Stimulated activated CD4-positive, alpha-beta T cell treated with anti-CD3 and anti-CD28 coated beads, Interleukin-15, amount 100 ng/mL, for 1 hour (primary cell): ENCODE measurements at places on chromosomes 5 and 9.

GRCh38 chr5:82538339-82539034 is 260.3 kb upstream of the RPS23 start:
- DNase-seq: no peak

GRCh38 chr5:11452852-11453251 is 451.4 kb downstream of the CTNND2 start:
- DNase-seq: no peak

DNA sequence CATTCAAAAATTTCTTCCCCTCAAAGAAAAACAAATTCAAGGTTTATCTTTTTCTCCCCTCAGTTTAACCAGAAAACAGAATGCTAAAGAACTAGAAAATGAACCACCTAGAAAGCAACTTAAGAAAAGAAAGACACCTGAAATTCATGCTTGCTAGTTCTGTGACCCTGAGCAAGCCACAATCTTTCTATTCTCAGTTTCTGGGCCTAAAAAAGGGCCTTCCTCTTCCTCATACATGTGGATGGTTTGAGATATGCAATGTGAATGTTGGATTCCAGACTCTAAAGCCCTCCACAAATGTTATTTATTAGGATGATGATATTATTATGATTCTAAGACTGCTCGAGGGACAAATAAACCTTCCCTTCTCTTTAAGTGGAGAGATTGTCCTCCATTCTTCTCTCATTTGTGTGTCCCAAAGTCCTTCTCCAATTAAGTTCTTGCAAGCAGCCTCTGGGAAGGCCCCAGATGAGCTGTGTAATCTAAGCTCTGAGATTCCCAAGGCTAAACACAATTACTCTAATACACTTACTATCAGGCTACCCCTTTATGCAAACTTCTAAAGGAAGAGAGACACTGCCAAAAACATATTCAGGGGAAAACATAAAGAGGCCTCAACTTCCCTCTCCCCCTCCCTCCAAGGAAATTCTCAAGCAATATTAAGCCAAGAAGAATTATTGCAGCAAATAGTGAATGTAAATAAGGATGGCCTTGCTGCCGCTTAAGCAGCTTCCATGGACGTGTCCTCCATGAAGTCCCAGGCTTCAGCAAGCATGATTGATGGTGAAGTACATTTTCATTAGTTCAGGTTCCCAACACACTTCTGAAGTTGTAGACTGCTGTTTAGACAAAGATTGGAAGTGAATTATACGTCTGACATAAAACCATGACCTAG is 80.2 kb downstream of the PRKACG start:
- DNase-seq: no peak

- DNase-seq: no peak
Measured at GRCh38 chr5:32008746-32009145, 165.4 kb downstream of the GOLPH3 start.

DNA sequence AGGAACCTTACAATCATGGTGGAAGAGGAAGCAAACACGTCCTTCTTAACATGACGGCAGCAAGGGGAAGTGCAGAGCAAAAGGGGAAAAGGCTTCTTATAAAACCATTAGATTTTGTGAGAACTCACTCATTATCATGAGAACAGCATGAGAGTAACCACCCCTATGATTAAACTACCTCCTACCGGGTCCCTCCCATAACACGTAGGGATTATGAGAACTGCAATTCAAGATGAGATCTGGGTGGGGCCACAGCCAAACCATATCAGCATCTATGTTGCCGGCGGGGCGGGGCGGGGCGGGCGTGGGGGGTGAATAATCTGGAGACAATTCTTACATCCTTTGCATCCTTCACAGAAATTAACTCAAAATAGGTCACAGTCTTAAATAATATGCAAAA is 58.8 kb upstream of the GFPT2 start:
- DNase-seq: no peak

- DNase-seq: no peak
Measured at GRCh38 chr5:9324348-9325077, 221.4 kb downstream of the SEMA5A start.

- no peak for DNase-seq
Measured at GRCh38 chr9:129781981-129782380, 21.0 kb upstream of the TOR1B start.

GRCh38 chr5:36240779-36241630 is 720 bp downstream of the NADK2 start:
- peak; percentile 12 for DNase-seq

DNA sequence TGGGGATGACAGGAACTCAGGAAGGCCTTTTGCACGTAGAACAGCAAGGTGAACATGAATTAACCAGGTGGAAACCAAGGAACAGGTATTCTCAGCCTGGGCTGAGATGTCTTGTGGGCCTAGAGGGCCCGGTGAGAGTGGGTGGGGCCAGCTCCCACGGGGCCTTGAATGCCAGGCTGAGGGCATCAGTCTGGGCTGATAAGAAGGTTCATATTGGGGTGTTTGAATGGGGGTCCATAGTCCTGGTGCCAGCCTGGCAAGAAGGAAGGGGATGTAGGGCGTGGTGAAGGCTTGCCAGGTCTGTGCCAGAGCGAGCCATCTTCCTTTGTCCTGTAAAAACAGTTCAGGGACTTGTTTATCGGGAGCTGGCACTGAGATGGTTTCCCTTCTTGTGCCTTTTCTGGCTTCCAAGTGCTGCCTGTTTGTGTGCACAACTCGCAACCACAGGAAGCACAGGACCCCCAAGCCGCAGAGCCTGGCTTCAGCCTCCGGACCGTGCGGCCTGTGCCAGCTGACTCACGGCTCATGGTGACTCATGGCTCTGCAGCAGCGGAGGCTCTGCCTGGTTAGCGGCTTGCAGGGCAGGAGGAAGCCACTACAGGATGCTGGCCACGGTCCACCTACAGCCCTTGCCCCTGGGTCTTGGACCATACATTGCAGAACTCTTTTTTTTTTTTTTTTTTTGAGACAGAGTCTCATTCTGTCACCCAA is 2.4 kb downstream of the CARD19 start:
- peak; percentile 44 for DNase-seq

DNA sequence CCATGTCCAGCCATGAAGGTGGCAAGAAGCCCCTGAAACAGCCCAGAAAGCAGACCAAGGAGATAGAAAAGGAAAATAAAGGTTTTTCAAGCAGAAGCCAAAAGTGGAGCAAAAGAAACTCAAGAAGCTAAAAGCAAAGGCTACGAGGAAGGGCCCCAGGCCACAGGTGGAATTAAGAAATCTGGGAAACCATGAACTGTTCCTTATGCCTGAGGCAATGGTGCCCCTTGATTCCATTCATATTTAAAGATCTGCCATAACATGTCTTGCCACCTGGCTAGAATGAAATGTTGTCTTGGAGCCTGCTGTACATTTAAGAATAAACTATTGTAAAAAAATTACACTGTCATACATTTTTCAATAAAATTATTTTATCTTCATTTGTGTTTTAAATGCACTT is 59.5 kb upstream of the TARS1 start:
- DNase-seq: no peak

DNA sequence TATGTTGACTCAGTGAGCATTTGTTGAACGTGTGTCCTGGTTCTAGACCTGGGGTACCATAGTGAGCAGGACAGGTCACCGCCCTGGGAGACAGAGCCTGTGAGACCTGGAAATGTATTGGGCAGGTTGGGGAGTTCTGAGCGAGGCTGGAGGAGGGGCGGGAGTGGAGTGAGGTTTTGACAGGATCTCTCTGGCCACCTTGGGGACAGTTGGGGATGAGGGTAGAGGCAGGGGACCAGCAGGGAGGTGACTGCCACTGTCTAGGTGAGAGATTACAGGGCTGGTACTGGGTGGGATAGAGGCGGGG is 7.4 kb downstream of the WNK2 start:
- no peak for DNase-seq

GRCh38 chr5:89105171-89105695 is 222.2 kb upstream of the MEF2C start:
- DNase-seq: no peak

DNA sequence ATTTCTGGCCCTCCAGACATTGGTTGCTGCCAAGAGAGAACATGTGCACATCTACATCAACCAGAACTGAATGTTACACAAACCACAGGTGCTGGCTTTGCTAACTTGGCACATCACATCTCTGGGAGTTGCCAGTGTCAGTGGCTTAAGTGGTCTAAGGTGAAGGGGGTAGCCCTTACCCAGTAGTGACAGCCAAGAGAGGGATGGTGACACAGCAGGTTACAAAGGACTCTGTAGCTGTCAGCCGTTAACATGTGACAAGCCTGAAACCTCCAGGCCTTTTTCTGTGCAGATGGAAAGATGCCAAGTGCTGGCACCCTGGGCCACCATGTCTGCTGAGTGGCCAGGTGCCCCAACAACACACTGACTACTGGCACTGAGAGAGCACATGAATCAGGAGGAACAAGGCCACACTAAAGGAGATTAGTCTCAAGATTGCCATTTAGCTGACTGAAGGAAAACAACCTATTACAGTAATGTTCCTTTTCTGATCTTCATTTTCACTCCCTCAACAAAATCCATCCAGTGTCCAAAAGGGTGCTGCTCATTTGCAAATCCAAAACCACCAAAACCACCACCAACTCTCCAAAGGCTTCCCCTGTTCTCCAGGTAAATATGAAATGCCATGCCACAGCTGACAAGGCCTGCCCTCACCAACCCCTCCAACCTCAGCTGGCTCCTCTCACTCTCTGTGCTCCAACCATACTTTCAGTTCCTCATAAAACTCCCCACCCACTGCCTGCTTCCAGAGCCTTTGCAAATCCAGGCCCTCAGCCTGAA is 20.2 kb downstream of the SIL1 start:
- no peak for DNase-seq

GRCh38 chr5:32426440-32427151 is 17.9 kb downstream of the ZFR start:
- DNase-seq: no peak

DNA sequence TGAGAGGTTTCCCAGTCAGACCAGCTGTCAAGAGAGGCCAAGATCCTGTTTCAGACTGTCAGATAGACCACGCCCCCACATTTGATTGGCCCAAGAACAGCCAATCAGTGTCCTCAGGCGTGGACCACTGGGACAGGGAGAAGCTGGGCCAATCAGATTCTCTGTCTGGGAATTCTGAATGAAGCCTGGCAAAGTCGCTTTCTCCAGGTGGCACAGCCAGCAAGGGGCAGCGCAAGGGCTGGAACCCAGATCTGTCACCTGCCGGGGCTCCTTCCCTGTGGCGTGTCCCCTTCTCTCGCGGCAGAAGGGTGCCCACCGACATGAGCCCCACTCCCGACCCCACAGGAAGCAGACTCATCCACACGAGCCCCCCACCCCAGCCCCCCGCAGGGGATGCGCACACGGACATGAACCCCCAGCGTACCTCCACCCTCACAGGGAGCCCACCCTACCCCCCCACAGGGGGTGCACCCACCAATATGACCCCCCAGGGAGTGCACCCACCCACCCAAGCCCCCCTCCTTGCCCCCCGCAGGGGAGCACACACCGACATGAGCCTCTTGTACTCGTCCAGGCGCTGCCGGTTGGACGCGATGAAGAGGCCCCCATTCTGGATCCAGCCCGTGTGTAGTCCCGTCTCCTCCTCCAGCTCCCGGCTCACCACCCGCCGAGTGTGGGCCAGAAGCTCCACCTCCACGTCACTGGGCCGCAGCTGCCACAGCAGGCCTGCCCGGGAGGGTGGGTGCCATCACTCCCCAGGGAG is 6.1 kb downstream of the SARDH start:
- DNase-seq: no peak

DNA sequence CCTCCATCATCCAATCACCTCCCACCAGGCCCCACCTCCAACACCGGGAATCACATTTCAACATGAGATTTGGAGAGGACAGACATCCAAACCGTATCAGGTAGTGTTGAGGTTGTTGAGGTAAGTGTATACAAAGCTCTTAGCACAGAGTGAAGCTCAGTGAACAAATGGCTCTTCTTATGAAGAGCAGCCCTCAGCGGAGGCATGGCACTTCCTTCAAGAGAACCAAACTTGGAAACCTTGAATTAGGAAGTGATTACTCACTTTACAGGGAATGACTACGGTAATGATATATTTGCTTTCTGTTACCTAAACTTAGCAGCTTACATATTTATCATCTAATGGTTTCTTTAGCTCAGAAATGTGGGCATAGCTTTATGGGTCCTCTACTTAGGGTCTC is 92.8 kb downstream of the IQGAP2 start:
- DNase-seq: no peak

- DNase-seq: no peak
Measured at GRCh38 chr5:93346301-93346700, 234.7 kb downstream of the NR2F1-AS1 start.

- no peak for DNase-seq
Measured at GRCh38 chr5:14362491-14362890, 219.1 kb upstream of the OTULINL start.

DNA sequence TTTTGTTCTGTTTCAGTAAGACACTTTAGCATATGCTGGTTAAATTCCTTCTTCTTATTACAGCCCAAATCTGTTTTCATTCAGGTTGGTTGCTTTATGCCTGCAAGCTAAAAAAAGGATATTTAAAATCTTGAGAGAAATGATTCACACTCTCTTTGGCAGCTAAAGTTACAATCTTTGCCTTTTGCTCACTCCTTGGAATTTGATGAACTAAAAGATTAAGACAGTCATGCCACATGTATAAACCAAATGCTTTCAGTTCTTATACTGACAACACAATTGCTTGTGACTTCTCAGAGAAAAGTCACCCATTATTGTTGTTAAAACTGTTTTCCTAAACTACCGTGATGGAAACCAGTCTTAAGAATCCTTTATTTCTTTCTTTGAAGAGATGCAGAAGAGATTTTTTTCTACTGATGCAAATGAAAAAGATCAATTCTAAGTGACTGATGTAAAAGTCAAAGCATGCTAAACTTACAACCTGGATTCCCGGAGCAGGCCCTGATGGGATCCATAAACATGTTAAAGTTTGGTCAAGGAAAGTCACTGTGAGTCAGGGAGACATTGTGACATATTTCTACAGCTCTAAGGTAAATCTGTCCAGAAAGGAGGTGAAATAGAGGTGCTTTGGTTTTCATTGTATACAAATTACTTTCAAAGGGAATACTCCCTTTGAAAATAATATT is 144.2 kb upstream of the CDH10 start:
- DNase-seq: no peak

DNA sequence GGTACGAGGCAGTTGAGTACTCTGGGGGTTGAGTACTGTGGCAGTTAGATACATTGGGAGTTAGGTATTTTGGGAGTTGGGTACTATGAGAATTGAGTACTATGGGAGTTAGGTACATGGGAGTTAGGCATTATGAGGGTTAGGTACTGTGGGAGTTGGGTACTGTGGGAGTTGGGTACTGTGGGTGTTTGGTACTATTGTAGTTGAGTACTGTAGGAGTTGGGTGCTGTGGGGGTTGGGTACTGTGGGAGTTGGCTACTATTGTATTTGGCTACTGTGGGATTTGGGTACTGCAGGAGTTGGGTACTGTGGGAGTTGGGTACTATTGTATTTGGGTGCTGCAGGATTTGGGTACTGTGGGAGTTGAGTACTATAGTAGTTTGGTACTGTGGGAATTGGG is 4.8 kb upstream of the SLC6A19 start:
- no peak for DNase-seq
